CD4-positive, alpha-beta T cell (primary cell): ENCODE measurements at places on chromosomes 7 and 10. TPM values are rescaled to one million over a fixed set of nuclear protein-coding genes. Genes with fewer than 3 reads are reported as not detected.

Gene CUZD1
- 0.27 TPM for total RNA-seq

GRCh38 chr7:18941207-18941606, 176.2 kb downstream of the TWIST1 start:
- DNase-seq: no peak

GRCh38 chr7:149291036-149291780, 29.2 kb downstream of the ZNF783 start:
- DNase-seq: no peak

DNA sequence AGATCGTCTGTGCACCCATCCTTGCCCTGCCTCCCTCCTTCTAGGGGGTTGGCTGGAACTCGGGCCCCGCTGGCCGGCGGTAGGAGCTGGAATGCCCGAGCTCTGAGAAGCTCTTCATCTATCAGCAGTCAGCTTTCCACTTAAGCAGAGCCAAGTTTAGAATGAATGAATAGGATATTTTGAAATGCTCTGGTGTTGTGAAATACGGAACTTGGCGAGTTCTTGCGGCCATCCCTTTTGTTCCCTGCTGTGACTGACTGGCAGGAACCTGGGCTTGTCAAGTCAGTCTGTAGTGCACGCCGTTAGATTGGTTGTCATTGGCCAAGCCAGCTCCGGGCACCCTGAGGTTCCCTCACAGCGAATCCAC, 33.3 kb downstream of the FOXK1 start:
- no peak for DNase-seq

- no peak for DNase-seq
These were observed 1.2 kb downstream of the PPP1R9A start for GRCh38 chr7:94908323-94909178.
